Effector CD4-positive, alpha-beta T cell (primary cell): ENCODE measurements at places on chromosomes 11 and 22.

- no peak for DNase-seq
Observed at GRCh38 chr11:106271686-106272085, 194.2 kb downstream of the AASDHPPT start.

DNA sequence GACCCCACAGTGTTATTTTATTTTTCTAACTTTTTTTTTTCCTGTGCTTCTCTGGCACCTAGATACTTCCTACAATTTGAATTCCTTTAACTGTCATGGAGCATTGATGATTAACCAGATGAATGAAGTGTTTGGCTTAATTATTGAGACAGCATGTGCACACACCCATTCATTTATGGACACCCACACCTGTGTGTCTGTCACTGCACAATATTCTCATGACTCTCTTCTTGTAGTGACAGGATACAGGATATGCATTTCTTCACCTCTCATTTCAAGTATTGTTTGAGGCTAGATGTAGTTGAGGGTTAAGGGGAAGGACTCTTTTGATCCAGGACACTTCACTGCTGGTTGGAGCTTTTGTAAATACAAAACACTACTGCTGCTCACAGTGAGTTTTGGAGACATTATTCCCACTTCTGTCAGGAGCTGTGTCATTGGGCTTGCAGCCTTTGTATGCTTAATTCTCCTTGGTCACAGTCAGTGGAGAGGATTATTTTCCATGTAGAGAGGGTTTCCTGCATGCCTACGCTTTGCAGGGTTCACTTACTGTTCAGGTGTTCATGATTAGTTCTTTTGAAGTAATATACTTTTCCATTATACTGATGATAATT is 33.5 kb downstream of the SPECC1L start:
- no peak for DNase-seq

- DNase-seq, result no peak
Observed at GRCh38 chr11:116742104-116742503, 30.7 kb downstream of the BUD13 start.

DNA sequence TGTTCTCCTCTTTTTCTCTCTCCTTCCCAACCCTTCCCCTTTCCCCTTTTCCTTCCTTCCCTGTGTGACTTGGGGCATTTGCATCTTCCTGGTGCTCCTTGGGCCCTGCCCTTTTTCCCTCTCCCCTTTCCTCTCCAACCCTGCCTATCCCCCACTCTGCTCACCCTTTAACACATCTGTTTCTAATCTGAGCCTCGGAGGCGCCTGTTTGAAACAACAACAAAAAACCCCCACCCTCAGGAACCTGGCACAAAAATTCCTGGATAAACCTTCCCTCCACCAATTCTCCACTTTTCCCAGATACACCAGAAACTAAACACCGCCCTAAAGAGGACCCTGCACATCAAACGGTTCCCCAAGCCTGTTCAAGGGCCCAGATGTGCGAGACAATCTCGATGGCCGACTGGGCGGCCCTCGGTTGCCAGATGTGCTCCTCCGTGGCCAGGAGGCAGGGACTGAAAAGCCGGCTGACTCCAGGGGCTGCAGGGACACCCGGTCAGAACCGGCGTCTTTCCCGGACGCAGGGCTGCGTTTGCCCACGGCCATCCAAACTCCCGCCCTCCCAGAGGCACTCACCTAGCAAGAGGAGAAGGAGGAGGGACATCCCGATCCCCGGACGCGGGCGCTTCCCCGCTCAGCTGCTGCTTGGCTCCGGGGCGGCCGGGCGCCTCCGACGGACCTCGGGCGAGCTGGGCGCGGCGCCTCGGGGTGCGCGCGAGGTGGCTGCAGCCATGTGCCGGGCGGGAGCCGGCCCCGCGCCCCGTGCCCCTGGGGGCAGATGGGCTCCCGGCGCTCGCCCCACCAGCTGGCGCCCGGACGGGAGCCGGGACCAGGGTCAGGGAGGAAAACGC is 486 bp downstream of the CLMP start:
- DNase-seq, result no peak

DNA sequence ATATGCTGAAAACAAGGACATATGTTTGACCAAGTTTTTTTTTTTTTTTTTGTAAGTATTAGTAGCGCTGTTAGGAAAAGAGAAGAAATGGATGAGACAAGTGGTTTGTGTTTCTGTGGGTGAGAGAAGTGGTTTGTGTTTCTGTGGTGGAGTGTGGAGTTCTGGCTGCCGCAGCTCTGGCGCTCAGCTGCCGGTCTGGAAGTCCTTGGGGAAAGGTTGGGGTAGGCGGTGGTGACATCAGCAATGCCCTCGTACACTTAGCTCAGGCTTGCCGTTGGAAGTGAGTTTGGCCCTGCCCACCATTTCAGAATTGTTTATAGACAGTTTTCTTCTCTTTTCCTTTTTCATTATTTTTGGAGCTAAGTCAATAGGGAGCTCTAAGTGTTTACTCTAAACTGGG is 116.6 kb downstream of the TBC1D22A start:
- no peak for DNase-seq

DNA sequence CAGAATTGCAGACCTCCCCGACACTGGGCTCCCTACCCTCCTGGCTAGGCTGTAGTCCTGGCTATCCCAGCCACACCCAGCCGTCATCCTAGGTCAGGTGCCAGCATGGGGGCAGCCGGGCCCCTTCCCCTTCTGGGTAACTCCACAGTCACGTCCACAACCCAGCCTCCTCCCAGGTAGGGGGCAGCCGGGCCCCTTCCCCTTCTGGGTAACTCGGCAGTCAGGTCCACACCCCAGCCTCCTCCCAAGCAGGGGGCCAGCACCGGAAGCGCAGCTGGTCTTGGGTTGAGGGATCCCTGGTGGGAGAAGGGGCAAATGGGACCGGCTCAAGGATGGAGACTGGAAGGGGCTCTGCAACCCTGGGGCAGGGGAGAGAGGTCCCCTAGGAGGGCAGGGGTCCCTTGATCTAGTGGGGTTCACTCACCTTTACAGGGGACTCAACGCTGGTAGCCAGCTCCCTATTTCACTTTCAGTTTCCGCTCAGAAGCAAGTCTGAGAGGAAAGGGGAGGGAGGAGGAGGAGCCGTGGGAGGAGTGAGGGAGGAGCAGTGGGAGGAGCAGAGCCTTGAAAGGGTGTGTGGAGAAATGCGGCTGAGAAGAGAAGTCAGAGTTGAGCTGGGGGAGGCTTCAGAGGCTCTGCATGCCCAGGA is at the start of gene TRIM21:
TRIM21 (minus strand) TSS at position 494 of the 649 bp plus-strand sequence. CDS start 3,293 bp downstream, outside the sequence.
- peak; percentile 73 for DNase-seq
